Fibroblast of skin of abdomen (primary cell): ENCODE measurements at places on chromosomes 3 and 15.

DNA sequence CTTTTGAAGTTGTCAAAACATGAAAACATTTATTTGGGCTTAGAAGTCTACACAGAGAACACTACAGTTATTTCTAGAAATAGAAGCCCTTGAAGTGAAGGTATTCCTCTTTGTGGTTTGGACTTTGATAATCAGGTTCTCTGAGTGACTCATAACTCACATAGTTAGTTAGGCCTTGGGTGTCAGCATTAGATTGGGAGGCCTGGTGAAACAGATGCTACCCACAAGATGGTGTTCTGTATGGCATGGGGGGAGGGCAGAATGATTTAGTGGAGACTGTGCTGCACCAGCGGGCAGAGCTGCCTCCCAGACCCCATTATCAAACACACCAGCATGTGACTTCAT lies 108.9 kb upstream of the ETV5 start:
- no peak for DNase-seq

DNA sequence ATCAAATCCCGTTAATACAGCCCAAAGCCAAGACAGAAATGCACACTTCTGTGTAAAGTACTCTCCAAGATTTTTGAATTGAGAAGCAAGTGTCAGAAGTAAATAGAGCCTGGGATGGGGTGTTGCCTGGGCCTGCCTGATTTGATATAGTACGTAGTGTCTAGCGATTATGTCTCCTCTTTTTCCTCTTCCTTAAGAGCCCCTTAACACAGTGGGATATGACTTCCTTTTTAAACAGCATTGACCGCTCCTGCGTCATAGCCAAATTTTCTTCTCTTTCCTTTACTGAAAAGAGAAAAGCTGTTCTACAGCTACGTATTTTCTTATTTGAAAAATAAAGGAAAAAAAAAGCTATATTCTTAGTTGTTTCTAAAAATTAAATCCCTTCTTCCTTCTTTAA lies 97.7 kb downstream of the PLCL2 start:
- DNase-seq, result no peak

DNA sequence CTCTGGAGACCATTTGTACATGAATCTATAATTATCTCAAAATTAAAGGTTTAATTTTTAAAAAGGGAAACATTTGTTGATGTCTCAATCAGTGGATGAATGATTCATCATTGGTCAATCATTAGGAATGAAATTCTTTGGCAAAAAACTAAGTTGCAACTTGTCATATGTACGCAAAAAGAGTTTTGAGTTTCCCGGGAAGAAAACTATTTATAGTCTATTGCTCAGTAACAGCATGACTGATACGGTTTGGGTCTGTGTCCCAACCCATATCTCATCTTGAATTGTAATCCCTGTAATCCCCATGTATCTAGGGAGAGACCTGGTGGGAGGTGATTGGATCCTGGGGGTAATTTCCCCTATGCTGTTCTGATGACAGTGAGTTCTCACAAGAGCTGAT lies 765.8 kb upstream of the ROBO1 start:
- DNase-seq, result no peak

DNA sequence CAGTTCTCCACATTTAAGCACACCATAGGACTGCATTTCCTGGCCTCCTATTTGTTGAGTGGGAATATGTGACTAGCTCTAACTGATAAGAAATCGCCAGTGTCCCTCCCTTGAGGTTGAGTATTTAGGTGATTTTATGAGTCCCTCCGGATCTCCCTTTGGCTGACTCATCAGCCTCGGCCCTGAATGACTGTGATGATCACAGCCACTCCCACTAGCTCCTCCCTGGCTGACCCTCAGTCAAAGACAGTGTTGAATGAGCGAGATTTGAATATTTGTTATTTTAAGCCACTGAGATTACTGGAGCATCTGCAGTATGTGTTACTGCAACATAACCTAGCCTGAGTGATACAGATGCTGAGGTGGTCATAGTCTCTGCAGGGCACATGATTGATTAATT lies 515.3 kb downstream of the EPHB1 start:
- DNase-seq, result no peak
